ENCODE measurements at places on chromosomes 4 and X. TPM values are rescaled to one million over a fixed set of nuclear protein-coding genes. Genes with fewer than 3 reads are reported as not detected.

- H3K36me3 ChIP-seq = no peaks in the 10 kb centered on the region
- no peaks in the 10 kb centered on the region for H3K4me1 ChIP-seq
- H3K4me3 ChIP-seq = no peak overlapping the region
- H3K27me3 ChIP-seq = no peaks in the 10 kb centered on the region
These were observed 1.5 kb downstream of the SASH3 start for GRCh38 chrX:129781134-129781672.

GRCh38 chrX:41095908-41096307 lies 10.7 kb downstream of the USP9X start:
- H3K27ac ChIP-seq = no peak overlapping the region
- H3K36me3 ChIP-seq = no peaks in the 10 kb centered on the region
- DNase-seq = no peak
- H3K27me3 ChIP-seq = no peaks in the 10 kb centered on the region
- H3K4me1 ChIP-seq = no peaks in the 10 kb centered on the region

- no peaks in the 10 kb centered on the region for H3K27me3 ChIP-seq
- peak overlapping the region; percentile 68 for H3K27ac ChIP-seq
- no peaks in the 10 kb centered on the region for H3K36me3 ChIP-seq
- no peak for DNase-seq
- H3K4me1 ChIP-seq = peaks cover 5% of the 10 kb centered on the region
These were observed 13.8 kb downstream of the ATP10D start for GRCh38 chr4:47498899-47499298.

- DNase-seq = no peak
- no peak overlapping the region for H3K4me3 ChIP-seq
- no peaks in the 10 kb centered on the region for H3K36me3 ChIP-seq
- H3K27me3 ChIP-seq = no peaks in the 10 kb centered on the region
These were observed 117.2 kb downstream of the CFAP299 start for GRCh38 chr4:80452768-80453167.

The F9 gene
- total RNA-seq = not detected

GRCh38 chr4:536351-536972 lies 37.5 kb downstream of the PIGG start:
- no peak for DNase-seq
- H3K27ac ChIP-seq = no peak overlapping the region
- H3K27me3 ChIP-seq = no peaks in the 10 kb centered on the region
- no peak overlapping the region for H3K4me3 ChIP-seq
- H3K36me3 ChIP-seq = no peaks in the 10 kb centered on the region

- H3K27ac ChIP-seq = no peak overlapping the region
- H3K4me3 ChIP-seq = no peak overlapping the region
These were observed 27.7 kb upstream of the MAGEA11 start for GRCh38 chrX:149683966-149684730.

DNA sequence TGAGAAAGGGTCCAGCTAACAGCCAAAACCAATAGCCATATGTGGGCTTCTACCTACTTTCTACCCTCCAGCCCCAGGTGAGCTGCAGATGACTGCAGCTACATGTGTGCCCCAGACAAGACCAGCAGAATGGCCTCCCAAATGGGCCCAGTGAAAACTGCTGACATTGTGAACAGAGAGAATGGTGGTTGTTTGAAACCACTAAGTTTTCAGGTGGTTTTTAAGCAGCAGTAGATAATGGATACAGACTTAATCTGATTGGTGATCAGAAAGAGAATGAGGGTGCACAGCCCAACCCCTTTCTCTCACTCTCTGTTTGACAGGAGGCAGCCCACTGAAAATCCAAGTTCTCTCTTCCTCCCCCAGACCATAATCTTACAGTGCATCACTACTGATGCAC lies 42.5 kb upstream of the BBS12 start:
- no peak for DNase-seq
- no peaks in the 10 kb centered on the region for H3K4me1 ChIP-seq
- no peaks in the 10 kb centered on the region for H3K36me3 ChIP-seq
- H3K4me3 ChIP-seq = no peak overlapping the region
- no peak overlapping the region for H3K27ac ChIP-seq

DNA sequence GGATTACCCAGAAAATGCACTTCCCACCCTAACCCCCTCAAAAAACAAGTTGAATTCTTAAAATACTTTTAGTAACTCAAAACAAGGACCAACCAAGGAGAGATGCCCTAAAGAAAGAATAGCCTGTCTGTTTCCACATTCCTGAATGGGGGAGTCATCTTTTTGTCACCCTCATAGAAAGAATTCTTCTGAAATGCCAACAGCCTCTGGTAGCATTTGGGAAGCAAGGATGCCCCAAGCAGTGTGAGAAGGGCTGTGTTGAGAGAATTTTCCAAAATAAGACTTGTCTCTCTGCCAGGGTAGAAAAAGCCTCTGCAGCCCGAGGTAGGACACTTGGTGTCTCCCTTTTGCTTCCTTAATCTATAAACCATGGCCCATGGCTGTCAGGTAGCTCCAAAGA lies 173.1 kb upstream of the VCX3A start:
- H3K36me3 ChIP-seq = no peaks in the 10 kb centered on the region
- H3K27me3 ChIP-seq = no peaks in the 10 kb centered on the region
- H3K27ac ChIP-seq = no peak overlapping the region
- no peaks in the 10 kb centered on the region for H3K4me1 ChIP-seq
- DNase-seq = no peak

- H3K27ac ChIP-seq = no peak overlapping the region
- no peak for DNase-seq
- H3K36me3 ChIP-seq = no peaks in the 10 kb centered on the region
- no peak overlapping the region for H3K4me3 ChIP-seq
- H3K4me1 ChIP-seq = no peaks in the 10 kb centered on the region
- peaks cover 4% of the 10 kb centered on the region for H3K27me3 ChIP-seq
These were observed 149.3 kb upstream of the SLC4A4 start for GRCh38 chr4:71189471-71189870.

DNA sequence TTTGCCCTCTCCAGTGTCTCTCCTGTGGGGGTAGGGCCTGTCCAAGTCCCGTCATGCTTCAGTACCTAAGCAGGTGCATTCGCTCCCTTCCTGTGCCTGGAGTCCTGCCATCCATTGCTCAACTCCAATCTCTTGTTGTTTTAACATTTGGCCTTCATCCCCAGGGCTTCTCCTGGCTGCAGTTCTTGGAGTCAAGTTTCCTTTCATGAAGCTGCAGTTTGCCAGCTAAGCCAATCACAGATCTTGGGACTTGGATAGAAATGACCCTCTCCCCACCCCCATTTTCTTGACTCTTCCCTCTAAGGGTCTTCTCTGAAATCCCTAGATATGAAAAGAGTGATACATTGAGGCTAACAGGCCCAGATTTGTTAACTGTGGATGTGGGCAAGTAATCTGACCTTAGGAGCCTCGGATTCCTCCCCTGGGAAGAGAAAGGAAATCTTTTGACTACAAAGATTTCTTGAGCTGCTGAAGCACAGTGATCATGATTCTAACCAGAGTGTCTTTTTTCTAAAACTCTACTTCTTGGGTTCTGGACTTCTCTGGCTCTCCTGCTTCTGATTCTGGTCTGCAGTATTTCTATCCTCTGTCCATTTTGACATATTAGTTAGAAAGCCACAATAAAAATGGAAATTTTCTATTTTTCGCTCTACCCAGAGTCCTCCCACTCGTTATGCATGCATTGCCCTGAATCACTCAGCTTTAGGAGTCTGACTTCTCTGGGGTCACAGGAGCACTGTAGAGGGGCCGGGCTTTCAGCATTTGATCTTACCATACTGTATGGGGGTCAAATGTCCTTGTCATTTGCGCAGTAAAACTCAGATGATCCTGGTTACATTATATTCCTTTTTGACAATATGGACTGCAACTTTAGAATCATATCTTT lies 61.0 kb downstream of the CHRNA9 start:
- H3K27ac ChIP-seq = no peak overlapping the region
- DNase-seq = peak; percentile 59
- no peak overlapping the region for H3K4me3 ChIP-seq
- H3K4me1 ChIP-seq = no peaks in the 10 kb centered on the region
- no peaks in the 10 kb centered on the region for H3K27me3 ChIP-seq

- no peaks in the 10 kb centered on the region for H3K4me1 ChIP-seq
- no peaks in the 10 kb centered on the region for H3K27me3 ChIP-seq
- DNase-seq = no peak
- H3K27ac ChIP-seq = peak overlapping the region; percentile 88
- H3K4me3 ChIP-seq = peak overlapping the region; percentile 55
These were observed 706 bp downstream of the CHIC1 start for GRCh38 chrX:73563738-73564068.

DNA sequence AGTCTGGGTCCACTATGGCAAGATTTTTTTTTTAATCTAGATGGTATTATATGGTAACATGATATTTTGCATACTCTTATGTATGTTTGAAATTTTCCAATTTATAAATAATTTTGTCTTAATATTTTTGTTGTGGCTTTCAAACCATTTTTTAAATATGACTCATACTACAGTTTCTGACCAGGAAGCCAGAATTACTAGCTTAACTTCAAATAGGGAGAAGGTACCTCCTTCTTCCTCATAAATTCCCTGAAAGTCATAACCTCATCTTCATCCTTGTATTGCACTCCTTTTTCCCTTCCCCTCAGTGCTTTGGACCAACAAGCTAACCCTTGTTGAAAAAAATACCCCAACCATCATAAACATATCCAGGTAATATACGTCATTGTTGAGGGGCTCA lies 21.6 kb downstream of the ARAP2 start:
- no peak overlapping the region for H3K4me3 ChIP-seq
- no peaks in the 10 kb centered on the region for H3K36me3 ChIP-seq
- DNase-seq = no peak
- H3K27me3 ChIP-seq = no peaks in the 10 kb centered on the region
- H3K4me1 ChIP-seq = no peaks in the 10 kb centered on the region
- no peak overlapping the region for H3K27ac ChIP-seq

The NAT8L gene
- not detected for total RNA-seq

The WFS1 gene
- total RNA-seq = 54.3 TPM

The TDO2 gene
- total RNA-seq = not detected

GRCh38 chr4:55445921-55446577 lies 50.3 kb downstream of the TMEM165 start:
- no peak for DNase-seq
- H3K4me1 ChIP-seq = no peaks in the 10 kb centered on the region
- no peaks in the 10 kb centered on the region for H3K36me3 ChIP-seq
- no peak overlapping the region for H3K27ac ChIP-seq
- no peak overlapping the region for H3K4me3 ChIP-seq
- no peaks in the 10 kb centered on the region for H3K27me3 ChIP-seq

DNA sequence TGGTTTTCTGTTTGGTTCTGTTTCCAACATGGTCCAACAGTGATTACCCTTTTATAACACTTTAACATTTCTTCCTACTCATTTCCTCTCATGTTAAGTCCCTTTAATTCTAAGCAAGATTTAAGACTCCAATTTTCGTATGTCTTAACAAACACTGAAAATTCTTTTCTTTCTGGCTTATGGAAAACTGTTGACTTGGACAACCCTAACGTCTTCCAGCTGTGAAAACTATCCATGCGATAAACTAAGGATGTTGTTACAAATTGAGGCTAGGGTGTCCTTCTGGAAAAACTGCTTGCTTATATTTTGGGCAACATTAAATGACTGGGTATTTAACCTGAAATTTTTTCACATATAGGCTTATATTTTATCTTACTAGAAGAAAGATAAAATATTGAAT lies 33.9 kb upstream of the RTL3 start:
- H3K27me3 ChIP-seq = no peaks in the 10 kb centered on the region
- no peak overlapping the region for H3K4me3 ChIP-seq
- peak overlapping the region; percentile 34 for H3K27ac ChIP-seq

The DUX4 gene
- total RNA-seq = not detected

The PHEX gene
- 2.1 TPM for total RNA-seq

GRCh38 chrX:76064825-76065224 lies 108.0 kb upstream of the PBDC1 start:
- H3K4me1 ChIP-seq = no peaks in the 10 kb centered on the region
- H3K4me3 ChIP-seq = no peak overlapping the region
- no peak for DNase-seq
- no peak overlapping the region for H3K27ac ChIP-seq
- no peaks in the 10 kb centered on the region for H3K36me3 ChIP-seq
- no peaks in the 10 kb centered on the region for H3K27me3 ChIP-seq

GRCh38 chrX:124010157-124010556 lies 48.7 kb downstream of the STAG2 start:
- no peak for DNase-seq
- H3K4me3 ChIP-seq = no peak overlapping the region
- no peaks in the 10 kb centered on the region for H3K36me3 ChIP-seq
- no peak overlapping the region for H3K27ac ChIP-seq
- H3K4me1 ChIP-seq = no peaks in the 10 kb centered on the region

The TCEAL9 gene
- 51.5 TPM for total RNA-seq

- no peaks in the 10 kb centered on the region for H3K4me1 ChIP-seq
- H3K27me3 ChIP-seq = no peaks in the 10 kb centered on the region
- H3K27ac ChIP-seq = peak overlapping the region; percentile 83
- no peaks in the 10 kb centered on the region for H3K36me3 ChIP-seq
These were observed 773 bp downstream of the SNCA start for GRCh38 chr4:89836031-89836745.
